ENCODE measurements at places on chromosomes 16 and 17.
A peak's percentile ranks its signal among the peaks of the same experiment; 100 is the strongest.

- DNase-seq, result no peak
Measured at GRCh38 chr17:10807704-10808128, 3.8 kb upstream of the TMEM238L start.

GRCh38 chr17:82179946-82180475, 32.6 kb downstream of the CCDC57 start:
- DNase-seq, result no peak

DNA sequence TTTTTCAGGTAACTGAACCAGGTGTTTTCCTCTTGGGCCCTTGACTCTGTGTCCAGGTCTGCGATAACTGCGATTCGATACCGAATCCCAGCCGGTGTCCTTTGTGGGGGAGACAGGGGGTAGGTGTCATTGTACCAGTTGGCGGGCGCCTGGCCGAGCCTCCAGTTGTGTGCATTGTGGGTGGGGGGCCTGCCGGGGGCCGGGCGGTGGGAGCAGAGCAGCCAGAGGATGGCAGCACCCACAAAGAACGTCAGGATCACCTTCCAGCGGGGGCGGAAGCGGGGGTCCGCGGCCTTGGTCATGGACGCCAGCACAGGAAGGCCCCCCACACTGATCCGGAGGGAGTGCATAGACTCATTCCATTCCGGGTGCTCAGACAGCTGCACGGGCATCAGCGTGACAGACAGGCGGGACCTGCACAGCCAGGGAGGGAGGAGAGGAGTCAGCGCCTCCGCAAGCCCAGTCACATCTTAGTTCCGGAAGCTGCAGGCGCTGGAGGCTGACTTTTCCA, 12.3 kb downstream of the CANT1 start:
- DNase-seq, result no peak

DNA sequence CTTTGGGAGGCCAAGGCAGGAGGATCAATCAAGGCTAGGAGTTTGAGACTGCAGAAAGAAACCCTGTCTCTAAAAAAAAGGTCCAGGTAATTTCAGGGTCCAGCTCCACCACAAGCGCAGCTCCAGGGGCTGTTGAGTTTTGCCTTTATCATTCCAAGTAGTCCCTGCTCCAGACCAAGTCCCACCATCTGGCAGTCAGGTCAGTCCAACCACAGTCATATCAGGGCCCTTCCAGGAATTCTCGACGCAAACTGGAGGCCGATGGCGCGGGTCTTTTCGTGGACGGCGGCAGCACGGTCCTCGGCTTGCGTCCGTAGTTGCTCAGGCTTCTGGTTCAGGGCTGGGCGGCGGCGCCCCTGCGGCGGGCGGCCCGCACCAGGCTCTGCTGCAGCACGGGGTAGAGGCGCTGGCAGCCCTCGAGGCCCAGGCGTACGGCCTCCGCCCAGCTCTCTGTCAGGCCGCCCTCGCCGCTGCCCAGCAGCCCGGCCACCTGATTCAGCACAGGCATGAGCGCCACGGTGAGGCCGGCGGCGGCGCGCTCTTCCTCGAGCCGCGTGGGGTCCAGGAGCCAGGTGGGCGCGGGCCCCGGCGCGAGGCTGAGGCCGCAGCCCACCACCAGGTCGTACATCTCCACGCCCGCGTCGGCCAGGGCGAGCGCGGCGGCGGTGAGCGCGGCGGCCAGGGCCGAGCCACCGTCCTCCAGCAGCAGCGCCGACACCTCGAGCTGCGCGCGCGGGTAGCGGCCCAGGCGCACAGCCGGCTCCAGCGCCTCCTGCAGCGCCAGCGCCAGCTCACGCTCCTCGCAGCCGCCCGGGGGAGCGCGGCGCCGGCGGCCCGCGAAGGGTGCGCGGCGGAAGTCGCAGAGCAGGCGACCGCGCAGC, 752 bp downstream of the EXOSC6 start:
- DNase-seq, result peak; percentile 48

- no peak for DNase-seq
Measured at GRCh38 chr17:78934681-78935418, 9.7 kb upstream of the TIMP2 start.

- peak; percentile 32 for DNase-seq
Measured at GRCh38 chr17:47731396-47731795, 1.6 kb upstream of the TBX21 start.

DNA sequence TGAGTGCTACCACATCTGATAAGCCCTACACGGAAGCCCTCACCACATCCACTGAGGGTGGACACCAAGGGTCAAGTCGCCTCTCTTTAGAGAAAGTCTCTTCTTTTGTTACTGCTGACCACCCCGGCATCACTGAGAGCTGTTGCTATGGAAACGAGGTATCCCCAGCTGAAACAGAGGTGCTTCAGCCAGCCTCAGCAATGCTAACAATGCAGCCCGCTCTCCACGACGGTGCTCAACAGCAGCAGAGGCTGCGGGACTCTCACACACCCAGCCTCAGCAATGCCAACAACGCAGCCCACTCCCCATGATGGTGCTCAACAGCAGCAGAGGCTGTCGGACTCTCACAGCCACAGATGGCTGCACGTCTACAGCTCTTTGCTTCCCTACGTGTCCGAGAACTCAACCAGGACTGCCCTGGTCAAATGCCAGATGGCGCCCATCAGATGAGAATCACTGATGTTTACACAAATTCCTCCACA, 41.4 kb downstream of the VPS53 start:
- DNase-seq, result no peak

DNA sequence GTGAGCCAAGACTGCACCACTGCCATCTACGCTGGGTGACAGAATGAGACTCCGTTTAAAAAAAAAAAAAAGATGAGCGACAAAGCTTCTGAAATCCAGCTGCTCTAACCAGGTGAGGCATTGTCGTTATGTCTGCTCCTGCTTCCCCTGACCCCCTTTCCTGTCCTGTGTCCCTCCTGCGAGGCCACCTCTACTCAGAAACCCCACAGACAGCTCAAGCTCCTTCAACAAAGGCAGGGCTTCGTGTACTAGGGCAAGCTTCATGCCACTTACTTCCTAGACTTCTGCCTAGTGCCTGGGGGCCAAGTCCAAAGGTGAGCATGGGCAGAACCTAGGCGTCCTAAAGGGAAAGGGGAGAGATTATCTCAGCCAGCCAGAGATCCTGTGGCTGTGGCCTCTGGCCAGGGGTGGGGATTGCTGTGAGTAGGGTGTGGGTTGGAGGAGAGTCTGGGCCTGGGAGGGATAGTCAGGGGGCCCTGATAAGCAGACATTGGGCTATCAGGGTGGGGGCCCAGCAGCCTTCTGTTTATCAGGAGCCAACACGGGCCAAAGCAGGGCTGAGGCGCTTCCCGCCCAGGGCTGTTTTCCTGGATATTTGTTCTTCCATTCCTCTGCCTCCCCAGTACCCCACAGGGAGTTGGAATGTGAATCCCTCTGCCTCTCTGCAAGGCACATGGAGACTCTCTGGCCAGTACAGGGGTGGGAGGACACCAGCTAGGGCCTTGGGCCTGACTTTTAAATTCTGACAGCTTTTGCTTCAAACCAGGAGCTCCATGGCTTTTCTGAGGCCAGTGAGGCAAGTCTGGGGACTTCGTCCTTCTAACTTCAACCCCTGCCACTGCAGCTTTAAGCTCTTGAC, 10.4 kb downstream of the ERAL1 start:
- DNase-seq, result no peak

GRCh38 chr16:49452578-49452977, 79.0 kb downstream of the C16orf78 start:
- DNase-seq, result no peak

- no peak for DNase-seq
Measured at GRCh38 chr16:80718480-80719220, 85.7 kb downstream of the CDYL2 start.

- DNase-seq, result no peak
Measured at GRCh38 chr16:9840761-9841665, 341.2 kb downstream of the GRIN2A start.

- no peak for DNase-seq
Measured at GRCh38 chr17:7413346-7413985, 5.8 kb downstream of the NLGN2 start.

DNA sequence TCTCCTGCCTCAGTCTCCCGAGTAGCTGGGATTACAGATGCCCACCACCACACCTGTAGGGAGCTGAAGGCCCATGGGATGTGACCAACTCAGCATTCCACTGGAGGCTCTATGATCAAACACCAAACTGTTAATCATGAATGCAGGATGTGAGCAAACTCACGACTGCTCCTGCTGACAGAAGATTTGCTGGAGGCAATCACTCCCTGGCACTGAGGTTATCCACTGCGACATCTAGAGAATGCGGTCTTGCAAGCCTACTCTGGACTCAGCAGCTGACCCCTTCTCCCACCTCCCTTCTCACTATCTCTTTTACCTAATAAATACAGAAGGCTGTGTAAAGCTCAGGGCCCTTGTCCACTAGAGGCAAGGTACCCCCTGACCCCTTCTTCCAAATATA, 4.9 kb downstream of the TEX14 start:
- no peak for DNase-seq

DNA sequence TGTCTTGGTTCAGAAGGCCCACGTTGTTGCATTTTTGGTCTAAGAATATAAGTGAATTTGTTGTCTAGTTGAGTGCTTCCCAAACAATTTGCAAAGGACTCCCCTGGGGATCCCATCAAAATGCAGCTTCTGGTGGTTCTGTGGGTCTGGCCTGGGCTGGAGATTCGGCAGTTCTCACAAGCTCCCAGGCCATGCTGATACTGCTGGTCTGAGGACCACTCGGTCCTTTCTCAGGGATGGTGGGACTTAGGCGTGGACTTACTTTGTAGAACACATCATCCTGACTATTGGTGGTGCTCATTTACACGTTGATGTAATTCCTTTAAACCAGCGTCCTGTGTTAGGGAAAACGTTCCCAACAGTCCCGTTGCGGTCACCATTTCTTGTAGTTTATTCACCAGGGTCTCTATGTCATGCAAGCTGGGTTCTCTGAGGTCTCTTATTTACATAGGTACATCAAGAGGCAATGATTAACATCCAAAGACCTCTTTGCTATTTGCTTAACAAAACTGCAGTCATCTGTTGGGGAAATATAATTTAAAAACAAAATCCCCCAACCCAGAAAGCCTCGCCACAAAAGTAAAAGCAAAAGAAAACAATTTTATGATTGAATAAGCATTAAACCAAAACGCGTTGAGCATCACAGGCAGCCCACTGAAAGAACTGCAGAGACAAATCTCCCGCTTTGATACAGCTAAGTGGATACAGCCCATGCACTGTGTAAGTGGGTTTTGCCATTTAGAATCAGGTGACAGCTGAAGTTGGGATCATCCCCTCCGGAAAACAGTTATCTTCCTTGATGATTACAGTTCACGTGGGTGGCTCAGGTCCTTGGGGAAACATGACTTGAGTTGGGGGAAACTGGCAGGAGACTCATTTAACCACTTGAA, 39.0 kb upstream of the SEC14L1 start:
- no peak for DNase-seq

DNA sequence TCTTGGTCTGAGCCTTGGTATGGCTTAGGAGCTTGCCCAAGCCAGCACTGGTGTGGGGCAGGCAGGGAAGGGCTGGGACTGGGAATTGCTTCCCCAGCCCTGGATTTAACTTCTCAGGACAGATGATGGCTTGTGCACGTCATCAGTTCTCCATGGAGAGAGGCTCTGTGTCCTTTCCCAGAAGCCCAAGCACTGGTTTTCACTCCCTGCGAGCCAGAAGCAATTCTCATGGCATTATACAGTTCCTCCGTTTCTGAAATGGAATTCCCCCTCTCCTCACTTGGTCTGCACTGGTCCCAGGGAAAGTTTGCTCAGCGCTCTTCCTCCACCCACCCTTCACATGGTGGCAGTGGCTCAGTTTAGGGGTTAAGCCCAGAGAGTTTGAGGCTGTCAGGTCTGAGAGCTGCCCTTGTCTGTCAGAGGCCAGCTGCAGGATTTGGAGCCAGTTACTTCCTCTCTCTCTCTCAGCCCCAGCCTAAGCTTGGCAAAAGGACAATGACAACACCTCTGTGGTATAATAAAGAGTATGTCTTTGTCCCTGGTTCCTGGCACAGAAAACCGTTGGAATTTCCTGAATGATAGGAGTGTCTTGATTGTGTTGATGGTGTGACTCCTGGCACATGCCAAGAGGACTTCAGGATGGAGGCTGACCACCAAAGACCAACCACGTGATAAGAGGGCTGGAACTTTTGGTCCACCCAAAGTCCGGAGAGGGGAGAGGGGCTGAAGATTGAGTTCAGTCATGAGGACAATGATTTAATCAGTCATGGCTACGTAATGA, 219.6 kb upstream of the TNRC6C start:
- DNase-seq, result peak; percentile 16

DNA sequence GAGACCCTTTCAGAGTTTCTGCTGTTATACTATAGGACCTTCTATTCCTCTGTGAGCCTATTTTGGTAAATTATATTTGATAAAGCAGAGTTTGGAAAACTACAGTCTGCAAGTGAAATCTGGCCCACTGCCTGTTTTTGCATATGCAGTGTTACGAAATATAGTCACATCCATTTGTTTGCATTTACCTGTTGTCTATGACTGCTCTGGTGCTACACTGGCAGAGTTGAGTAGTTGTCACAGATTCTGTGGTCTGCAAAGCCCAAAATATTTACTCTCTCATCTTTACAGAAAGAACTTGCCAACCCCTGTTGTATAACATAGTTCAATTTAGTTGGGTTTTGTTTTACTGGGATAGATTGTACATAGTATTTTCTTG, 42.3 kb downstream of the TNRC6A start:
- DNase-seq, result no peak

GRCh38 chr17:68954146-68954896, 871 bp downstream of the ABCA8 start:
- DNase-seq, result no peak

DNA sequence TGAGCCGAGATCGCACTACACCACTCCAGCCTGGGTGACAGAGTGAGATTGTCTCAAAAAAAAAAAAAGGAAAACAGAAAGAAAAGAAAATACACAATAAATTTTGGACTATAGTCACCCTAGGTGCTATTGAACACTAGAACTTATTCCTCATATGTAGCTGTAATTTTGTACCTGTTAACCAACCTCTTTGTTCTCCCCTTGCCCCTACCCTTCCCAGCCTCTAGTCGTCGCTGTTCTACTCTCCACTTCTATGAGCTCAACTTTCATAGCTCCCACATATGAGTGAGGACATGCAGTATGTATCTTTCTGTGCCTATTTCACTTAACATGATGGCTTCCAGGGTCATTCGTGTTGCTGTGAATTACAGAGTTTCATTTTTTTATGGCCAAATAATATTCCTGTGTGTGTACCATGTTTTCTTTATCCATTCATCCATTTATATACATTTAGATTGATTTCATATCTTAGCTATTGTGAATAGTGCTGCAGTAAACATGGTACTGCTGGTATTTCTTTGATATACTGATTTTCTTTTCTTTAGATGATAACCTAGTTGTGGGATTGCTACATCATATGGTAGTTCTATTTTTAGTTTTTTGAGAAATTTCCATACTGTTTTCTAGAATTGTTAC, 28.3 kb downstream of the VPS35L start:
- DNase-seq, result peak; percentile 30

GRCh38 chr16:54096607-54097006, 190.0 kb downstream of the IRX3 start:
- DNase-seq, result no peak

GRCh38 chr17:12977008-12977751, 40.6 kb downstream of the ELAC2 start:
- DNase-seq, result no peak

Measured in stimulated activated CD8-positive, alpha-beta memory T cell treated with anti-CD3 and anti-CD28 coated beads, Interleukin-4, amount 100 ng/mL, for 48 hours (primary cell).